Activated T-helper 9 cell treated with anti-CD3 and anti-CD28 coated beads, Interleukin-2, amount 50 U/mL, for 16 hours (primary cell): ENCODE measurements at places on chromosomes 2 and 18.

GRCh38 chr2:19171409-19171808, 187.0 kb downstream of the OSR1 start:
- DNase-seq, result no peak

DNA sequence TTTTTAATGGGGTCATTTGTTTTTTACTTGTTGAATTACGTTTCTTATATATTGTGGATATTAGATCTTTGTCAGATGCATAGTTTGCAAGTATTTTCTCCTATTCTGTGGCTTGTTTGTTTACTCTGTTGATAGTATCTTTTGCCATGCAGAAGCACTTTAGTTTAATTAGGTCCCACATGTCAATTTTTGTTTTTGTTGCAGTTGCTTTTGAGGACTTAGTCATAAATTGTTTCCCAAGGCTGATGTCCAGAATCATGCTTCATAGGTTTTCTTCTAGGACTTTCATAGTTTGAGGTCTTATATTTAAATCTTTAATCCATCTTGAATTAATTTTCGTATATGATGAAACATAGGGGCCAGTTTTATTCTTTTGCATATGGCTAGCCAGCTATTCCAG, 13.2 kb downstream of the PIKFYVE start:
- no peak for DNase-seq

DNA sequence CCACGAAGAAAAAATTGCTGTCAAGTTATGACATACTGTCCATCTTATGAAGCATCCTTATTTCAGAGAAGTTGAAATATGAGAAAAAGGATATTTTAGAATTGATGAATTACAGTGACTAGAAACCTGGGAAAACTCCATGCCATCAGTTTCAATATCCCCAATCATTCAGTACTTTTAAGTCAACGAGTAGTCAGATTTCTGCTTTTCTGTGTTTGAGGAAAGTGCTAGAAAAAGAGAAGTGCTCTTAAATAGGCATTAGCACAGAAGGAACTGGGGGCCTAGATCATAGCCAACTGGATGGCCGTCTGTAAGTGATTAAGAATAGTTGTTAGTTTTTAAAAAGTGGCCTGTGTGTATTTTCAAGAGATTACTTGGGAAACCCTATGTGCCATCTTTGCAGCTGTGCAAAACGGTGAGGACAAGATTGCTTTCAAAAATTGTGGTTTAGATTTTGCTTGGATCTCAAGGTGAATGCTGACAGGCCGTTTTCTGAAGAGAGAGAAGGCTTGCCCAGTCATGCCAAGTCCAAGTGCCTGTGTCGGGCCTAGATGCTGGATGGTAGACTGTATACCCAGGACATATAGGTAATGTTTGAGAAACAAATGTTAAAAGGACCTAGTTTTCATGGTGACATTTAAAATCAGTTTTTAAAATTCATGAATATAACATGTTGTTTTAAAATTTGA, 5.1 kb downstream of the NEDD4L start:
- no peak for DNase-seq

GRCh38 chr18:49014605-49015267, 64.0 kb upstream of the SMAD7 start:
- no peak for DNase-seq

- no peak for DNase-seq
These were observed 139.3 kb downstream of the KLHL29 start for GRCh38 chr2:23524261-23524706.

DNA sequence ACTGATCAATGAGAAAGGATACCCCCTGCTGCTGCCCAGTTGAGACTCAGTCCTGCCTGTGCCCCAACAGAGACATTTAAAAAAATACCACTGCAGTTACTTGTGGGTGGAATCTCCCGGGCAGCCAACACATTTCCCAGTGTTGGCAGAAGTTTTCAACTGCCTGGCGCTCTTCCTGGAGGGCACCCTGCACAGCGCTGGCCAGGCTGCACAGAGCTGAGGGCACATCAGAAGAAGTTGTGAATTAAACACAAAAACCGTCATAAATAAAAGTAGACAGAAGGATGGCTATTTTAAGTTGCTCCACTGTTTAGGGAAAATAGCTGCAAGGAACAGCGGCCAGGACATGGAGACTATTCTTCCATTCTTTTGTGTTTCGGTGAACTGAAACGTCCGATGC, 110.2 kb upstream of the THOC1 start:
- no peak for DNase-seq

GRCh38 chr2:45856391-45857274, 205.2 kb downstream of the PRKCE start:
- no peak for DNase-seq

DNA sequence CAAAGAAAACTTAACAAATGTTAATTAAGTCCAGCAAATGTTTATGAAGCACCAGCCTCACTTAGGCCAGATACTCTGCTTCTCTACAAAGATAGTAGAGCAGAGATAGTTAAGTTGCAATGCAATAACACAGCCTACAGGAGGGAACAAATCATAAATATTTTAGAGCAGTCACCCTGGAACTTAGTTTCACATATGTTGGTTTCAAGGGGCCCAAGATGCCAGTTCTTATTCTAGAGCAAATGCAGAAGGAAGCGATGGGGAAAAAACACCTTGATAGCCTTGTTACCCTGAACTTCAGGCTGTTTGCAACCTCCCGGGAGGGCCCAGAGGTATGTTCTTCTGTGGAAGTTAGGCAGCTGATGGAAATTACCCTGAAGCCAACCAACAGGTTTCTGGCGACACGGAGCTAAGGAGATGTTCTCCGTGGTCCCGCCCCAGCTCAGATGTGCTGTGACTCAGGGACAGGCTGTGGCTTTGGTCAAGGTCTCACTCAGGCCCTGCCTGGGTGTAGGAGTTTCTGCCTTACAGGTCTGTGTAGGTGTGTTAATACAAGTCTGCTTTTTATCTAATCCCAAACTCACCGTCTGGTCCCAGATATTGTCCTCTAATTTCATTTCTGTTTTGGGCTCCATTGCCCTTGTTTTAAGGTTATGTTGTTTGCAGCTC, 3.8 kb downstream of the CTIF start:
- no peak for DNase-seq

GRCh38 chr18:33577685-33578517, at the start of gene ASXL3:
TSS of gene ASXL3 (plus strand) at chr18:33578219. CDS start at chr18:33578632, 413 bp downstream.
- DNase-seq, result no peak

GRCh38 chr2:203853271-203853670, 14.3 kb upstream of the CTLA4 start:
- DNase-seq, result no peak

GRCh38 chr2:1910592-1911246, 166.4 kb upstream of the PXDN start:
- no peak for DNase-seq

DNA sequence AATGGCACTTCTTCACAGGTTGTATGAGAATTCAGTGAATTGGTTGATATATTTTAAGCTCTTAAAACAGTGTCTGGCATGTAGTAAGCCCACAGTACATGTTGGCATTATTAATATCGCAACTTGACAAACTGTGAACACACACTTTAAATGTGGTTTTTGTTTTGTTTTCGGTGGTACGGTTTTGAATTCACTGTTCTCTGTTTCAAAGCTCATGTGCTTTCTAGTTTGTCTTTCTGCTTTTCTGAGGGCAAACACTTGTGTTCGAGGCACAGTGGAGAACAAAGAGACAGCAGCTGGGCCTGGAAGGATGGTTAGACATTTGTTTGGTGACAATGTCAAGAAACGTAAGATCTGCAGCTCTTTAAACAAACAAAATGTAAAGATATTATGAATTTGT, 276.5 kb upstream of the MC4R start:
- DNase-seq, result no peak

DNA sequence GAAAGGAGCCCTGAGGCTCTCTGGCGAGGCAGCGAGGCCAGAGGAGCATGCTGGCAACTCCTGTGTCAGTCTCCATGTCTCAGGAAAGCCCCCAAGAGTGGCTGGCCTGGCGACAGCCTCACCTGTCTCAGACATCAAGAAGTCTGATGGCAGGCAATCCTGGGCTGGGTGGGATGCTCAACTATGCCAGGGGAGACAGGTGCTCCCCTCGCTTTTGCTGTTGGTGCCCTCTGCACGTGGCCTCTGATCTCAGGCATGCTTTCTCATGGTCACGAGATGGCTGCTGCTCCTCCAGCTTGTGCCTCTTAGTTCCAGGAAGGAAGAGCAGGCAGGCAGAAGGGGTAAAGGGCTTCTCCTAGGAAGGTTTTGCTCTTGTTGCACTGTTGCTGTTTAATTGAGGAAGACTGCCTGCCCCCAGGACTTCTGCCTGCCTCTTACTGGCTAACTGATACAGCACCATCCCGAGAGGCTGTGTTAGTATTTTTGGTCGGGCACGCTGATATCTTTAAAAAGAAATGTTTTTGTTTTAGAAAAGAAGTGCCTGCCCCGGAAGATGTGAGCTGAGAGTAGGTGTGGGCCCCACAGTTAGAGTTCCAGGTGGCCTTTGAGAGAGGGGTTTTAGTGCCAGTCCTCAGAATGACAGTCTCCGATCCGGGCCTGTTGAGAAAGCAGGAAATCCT, 344.8 kb upstream of the HS6ST1 start:
- DNase-seq, result no peak

DNA sequence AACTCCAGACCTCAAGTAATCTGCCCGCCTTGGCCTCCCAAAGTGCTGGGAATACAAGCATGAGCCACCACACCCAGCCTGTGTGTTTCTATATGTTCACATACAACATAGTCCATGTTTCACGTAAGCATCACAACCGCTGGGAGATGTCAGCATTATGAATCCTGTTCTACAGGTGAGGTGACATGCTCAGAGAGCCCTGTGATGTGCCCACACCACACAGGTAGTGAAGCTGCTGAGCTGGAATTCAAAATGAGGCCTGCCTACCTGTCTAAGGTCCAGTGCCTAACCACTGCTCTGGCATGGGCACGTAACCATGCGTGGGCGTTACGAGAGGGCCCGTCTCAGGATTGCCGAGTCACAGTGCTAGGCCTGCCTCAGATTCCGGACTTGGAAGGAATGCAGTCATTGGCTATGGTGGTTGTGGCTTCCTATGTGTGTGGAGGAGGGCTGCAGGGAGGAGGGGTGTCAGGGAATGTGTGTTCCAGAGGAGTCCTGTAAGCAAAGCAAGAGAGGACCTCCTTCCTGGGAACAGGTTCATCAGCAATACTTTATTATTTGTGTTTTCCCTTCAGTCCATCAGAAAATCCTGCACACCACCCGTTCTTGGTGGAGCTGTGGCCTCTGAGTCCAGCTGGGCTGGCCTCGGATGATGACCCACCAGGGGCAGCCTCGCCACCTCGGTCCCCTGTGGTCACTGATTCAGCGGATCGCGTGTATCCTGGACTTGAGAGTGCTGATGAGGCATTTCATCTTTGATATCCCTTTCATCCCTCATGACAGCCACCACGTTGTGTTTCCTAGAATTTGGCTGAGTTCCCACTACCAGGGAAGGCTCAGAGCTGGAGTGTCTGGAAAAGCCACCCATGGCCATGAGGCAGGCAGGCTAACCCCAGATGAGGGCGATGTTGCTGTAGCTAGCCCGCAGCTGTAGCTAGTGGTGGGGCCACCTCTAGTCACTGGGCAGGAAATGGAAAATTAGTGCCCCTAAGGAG, 31.1 kb downstream of the HK2 start:
- DNase-seq, result no peak

DNA sequence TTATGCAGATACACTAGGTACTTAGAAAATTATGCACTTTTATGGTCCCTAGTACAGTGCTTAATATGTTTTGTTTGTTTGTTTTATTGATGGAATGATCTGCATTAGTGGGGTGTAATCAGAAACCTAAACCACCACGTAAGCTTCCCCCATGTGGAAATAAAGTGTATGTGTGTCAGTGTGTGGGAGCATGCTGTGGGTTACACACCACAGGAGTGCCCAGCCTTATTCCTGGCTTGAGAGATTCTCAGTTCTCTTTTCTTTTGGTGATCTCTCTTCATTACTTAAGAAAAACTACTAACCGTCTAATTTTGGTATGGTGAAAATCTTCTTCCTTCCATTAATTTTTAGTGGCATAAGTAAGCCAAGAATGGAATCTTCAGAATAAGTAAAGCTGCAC, 398.6 kb downstream of the DCDC2C start:
- DNase-seq, result no peak

DNA sequence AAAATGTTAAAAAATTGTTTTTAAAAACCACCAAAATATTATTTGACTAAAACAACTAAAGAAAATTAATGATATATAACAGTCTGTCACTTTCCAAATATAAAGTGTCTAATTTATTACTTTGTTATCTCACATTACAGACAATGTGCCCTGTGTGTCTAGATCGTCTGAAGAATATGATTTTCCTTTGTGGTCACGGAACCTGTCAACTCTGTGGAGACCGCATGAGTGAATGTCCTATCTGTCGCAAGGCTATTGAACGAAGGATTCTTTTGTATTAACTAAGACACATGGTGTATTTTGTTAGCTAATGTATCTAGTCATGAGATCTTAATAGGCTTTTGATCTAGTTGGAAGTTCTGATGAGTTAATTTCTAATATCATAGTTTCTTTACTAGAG, 123.8 kb downstream of the MIB1 start:
- DNase-seq, result no peak
